Stimulated activated CD4-positive, alpha-beta T cell treated with anti-CD3 and anti-CD28 coated beads, Interleukin-12 subunit alpha, Interleukin-12 subunit beta, amount 100 ng/mL, for 24 hours (primary cell): ENCODE measurements at places on chromosomes 2 and 18.

- DNase-seq: no peak
Measured at GRCh38 chr2:142857256-142858164, 20.0 kb upstream of the KYNU start.

- no peak for DNase-seq
Measured at GRCh38 chr2:124704071-124704925, 679.2 kb downstream of the CNTNAP5 start.

GRCh38 chr2:190501702-190502407 is 32.7 kb downstream of the NEMP2 start:
- DNase-seq: no peak

DNA sequence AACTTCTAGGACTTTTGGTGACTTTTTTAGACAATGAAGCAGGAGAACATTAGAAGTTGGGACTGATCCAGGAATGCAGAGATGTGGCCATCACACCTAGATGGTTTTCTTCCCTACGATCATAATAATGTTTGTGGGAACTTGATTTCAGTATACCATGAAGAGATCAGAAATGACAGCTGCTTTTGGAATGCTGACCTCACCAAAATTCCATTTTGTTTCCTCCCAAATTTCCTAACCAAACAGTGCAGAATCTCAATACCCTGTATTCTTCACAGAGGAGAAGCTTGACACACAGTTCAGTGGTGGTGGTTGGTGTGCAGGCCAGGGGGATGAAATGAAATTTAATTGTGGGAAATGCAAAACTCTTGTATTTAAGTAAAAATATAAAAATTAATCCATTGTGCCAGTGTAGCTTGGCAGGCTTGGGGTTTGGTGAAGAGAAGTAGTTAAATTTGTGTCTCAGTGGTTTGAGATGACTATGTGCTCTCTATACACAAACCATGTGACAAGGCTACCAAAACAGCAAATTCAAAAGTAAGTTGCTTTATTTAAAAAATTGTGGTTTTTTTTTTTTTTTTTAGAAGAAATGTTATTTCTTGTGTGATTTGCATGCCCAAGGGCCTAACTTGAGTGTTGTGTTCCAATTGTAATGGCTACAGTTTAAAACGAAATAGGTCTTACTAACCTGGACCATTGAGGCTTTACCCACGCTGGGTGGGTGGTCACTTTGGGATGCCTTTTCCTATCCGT is 252.4 kb downstream of the LPIN1 start:
- no peak for DNase-seq

GRCh38 chr18:2302628-2303516 is 268.4 kb downstream of the METTL4 start:
- no peak for DNase-seq

GRCh38 chr2:23649303-23649702 is 264.3 kb downstream of the KLHL29 start:
- no peak for DNase-seq

GRCh38 chr2:36376319-36376765 is 20.8 kb downstream of the CRIM1 start:
- no peak for DNase-seq

DNA sequence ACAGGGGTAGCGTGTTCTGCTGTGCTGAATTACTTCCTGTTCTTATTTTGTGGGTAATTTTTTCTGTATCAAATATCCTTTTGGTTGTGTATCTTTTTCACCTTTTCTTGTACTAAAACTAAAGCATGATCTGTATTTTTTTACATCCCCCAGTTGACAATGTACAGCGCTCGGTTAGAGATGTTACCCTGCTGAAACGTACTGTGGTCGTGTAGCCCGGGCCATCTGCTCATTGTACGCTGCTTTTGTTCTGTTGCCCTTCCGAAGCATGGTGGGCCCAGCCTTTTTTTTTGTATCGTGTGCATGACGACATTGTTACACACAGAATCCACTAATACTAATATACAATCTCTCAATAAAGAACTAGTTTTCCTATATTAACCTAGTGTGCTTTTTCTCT is 233.1 kb downstream of the HAUS1 start:
- no peak for DNase-seq

DNA sequence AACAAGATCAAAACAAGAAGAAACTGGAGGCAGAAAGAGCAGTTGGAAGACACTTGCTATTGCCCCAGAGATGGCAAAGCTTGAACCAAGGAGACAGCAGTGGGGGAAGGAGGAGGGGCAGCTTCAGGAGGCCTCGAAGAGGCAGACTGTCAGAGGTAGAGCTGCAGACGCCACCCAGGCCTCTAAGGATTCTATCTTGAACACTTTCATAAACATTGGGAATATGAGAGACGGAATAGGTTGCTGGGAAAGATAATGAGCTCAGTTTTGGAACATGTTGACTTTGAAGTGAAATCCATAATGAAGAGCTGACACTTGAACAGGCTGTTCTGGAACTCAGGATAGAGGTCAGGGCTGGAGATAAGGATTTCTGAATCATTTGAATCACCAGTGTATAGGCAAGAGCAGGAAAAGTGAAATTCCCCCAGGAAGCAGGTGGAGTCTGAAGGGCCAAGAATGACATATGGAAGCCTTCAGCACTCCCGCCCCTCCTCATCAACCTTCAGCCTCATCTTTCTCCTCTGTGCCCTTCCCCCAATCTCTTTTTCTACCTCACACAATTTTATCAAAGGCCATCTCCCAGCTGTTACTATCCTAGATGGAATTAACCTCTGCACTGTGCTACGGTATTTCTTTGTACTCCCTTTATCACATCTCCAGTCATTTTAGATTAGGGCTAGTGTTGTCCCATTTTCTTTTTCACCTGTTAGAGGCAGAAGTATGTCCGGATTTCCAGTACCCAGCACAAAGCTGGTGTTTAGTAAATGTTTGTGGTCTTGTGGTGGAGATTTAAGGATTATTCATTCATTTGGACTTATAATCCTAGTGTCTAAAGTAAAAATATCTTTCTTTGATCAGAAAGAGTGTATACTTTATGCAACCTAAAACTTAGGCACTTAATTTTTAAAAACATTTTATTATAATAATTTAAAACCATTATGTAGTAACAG is 47.5 kb upstream of the RTN4 start:
- no peak for DNase-seq

- DNase-seq: no peak
Measured at GRCh38 chr2:232487385-232488096, at the start of gene ECEL1. Gene ECEL1 (minus strand): TSS chr2:232487834. CDS start chr2:232486653, 1,181 bp downstream.

- DNase-seq: no peak
Measured at GRCh38 chr2:39718483-39718882, 52.8 kb downstream of the TMEM178A start.
